ENCODE measurements at places on chromosomes 2 and 18.

DNA sequence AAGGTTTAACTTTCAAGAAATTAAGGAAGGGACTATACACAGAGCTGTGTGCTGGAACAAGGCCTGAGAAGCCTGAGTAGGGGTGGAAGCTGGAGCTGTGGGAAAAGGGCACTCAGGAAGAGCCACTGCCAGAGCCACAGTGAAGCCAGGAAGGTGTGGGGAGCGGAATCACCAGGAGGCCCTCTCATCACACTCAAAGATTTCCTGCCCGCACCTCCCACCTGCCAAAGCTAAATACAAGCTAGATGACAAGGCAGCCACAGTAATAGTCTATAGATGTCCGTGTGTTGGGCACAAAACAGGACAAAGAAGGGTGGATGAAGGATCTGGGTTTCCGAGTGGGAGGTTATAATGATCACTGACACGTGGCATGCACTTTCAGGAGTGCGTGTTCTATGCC is 126.0 kb downstream of the ZNF532 start:
- DNase-seq = no peak
- H3K4me1 ChIP-seq = peaks cover 23% of the 10 kb centered on the region
- no peak overlapping the region for H3K27ac ChIP-seq
- H3K36me3 ChIP-seq = peaks cover 3% of the 10 kb centered on the region

DNA sequence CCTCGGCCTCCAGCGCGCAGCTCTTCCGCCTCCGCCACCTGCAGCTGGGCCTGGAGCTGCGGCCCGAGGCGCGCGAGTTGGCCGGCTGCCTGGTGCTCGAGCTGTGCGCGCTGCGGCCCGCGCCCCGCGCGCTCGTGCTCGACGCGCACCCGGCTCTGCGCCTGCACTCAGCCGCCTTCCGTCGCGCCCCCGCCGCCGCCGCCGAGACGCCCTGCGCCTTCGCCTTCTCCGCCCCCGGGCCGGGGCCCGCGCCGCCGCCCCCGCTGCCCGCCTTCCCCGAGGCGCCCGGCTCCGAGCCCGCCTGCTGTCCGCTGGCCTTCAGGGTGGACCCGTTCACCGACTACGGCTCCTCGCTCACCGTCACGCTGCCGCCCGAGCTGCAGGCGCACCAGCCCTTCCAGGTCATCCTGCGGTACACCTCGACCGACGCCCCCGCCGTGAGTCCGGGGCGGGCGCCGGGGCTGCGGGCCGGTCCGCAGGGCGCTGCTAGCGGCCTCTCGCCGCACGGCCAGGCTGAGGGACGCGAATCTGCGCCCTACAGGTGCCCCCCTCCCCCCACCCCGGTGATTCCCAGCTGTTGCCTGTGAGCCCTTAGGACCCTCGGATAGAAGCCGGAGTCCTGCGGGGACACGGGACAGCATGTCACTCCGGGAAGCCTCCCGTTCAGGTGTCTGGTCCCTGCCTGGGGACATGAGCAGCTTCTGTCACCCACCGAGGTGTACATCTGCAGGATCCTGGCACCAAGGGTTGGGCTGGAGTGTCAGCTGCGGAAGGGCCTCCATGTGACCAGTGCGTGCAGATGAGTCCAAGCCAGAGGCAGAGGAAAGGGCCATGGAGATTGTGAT is 616 bp downstream of the RNPEPL1 start:
- peaks cover 52% of the 10 kb centered on the region for H3K4me1 ChIP-seq
- H3K36me3 ChIP-seq = peaks cover 6% of the 10 kb centered on the region
- no peaks in the 10 kb centered on the region for H3K27me3 ChIP-seq
- DNase-seq = peak; percentile 45

DNA sequence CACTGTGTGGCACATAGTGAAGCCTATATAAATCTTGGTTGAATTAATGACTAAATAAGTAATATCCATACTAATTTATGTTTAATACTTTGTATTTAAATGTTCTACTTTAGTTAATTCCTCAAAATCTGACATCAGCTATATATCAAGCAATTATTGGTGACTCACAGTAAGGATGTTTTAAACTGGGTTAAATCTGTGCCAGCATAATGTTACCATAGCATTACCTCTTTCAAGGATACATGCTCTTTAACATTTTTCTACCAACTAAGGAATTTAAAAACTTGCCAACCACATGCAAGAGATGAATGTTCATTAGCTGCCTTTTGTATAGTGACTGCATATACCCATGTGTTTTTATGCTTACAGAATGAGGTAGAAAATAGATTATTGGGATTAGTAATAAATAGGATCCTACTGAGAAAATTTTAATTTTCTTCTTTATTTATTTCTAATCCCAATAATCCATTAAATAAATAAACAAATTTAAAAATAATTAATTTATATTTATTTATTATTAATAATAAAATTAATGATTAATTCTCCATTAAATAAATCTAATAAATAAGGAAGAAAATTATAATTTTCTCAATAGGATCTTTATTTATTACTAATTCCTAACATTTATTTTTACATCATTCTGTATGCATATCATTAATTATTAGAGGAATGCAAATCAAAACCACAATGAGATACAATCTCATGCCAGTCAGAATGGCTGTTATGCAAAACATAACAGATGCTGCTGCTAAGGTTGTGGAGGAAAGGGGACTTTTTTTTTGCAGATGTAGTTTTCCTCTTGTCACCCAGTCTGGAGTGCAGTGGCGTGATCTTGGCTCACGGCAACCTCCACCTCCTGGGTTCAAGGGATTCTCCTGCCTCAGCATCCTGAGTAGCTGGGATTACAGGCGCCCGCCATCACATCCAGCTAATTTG is 410.7 kb upstream of the DSEL start:
- no peak overlapping the region for H3K27ac ChIP-seq
- no peaks in the 10 kb centered on the region for H3K36me3 ChIP-seq
- no peak overlapping the region for H3K4me3 ChIP-seq
- no peaks in the 10 kb centered on the region for H3K4me1 ChIP-seq
- no peaks in the 10 kb centered on the region for H3K27me3 ChIP-seq
- DNase-seq = no peak

GRCh38 chr2:205776139-205776538 is 93.8 kb downstream of the NRP2 start:
- peak; percentile 51 for DNase-seq
- H3K4me1 ChIP-seq = peaks cover 6% of the 10 kb centered on the region
- H3K36me3 ChIP-seq = no peaks in the 10 kb centered on the region
- H3K27me3 ChIP-seq = peaks cover 8% of the 10 kb centered on the region
- no peak overlapping the region for H3K4me3 ChIP-seq

DNA sequence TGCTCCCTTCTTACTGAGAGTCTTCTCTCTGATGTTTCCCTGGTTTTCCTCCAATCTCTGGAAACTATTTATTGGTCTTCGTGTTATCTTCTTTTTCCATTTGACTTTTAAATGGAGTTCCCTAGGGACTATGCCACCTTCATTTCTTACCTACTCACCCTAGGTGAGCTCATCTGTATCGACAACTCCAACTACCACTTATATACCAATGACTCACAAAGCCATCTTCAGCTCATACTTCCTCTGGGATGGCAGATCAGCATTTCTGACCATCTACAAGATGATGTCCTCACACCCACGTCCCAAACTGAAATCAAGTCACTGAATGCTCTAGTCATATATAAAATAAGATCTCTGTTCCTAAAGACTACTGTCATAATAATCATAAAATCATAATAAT is 40.6 kb downstream of the CFAP210 start:
- no peaks in the 10 kb centered on the region for H3K36me3 ChIP-seq
- no peak for DNase-seq
- peaks cover 18% of the 10 kb centered on the region for H3K27me3 ChIP-seq
- H3K27ac ChIP-seq = no peak overlapping the region
- H3K4me1 ChIP-seq = no peaks in the 10 kb centered on the region
- H3K4me3 ChIP-seq = no peak overlapping the region

DNA sequence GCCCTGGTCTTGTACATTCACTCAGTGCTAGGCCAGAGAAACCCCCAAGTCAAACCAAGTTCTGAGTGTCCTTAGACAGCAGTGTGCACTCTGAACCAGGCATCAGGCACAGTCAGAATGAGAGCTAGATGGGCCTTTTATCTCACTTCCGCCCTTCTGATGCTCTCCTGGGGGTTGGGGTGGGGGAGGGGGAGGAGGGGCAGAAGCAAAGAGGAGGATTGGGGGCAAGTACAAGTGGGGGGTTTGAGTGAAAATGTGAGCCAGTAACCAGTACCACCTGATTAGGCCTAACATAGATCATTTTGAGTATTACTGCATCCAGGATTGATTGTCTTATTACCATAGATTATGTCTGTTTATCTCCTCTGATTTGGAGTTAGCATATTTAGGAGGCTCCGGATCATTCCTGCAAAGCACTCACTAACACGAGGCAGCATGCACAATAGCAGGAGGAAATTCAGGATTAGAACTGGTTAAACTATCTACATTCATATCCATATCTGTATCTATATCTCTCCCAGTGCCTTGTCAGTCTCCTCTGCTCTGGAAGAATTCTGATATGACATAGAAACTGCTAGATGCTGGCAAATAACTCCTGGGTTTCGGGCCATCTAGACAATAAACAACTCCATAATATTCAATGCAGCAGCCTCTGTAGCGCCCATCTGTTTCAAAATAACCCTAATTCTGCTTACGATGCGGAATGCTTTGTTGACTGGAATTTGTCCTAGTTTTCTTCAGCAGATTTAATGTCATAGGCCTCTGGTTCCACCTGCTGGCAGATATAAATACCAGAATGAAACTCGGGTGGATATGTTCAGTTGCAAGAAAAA is 149.1 kb downstream of the RHBDD1 start:
- H3K4me1 ChIP-seq = peaks cover 18% of the 10 kb centered on the region
- H3K4me3 ChIP-seq = no peak overlapping the region
- H3K27ac ChIP-seq = peak overlapping the region; percentile 16
- no peaks in the 10 kb centered on the region for H3K27me3 ChIP-seq
- peak; percentile 12 for DNase-seq

GRCh38 chr2:79512442-79513401 is at the start of gene CTNNA2:
Gene CTNNA2 (plus strand): TSS chr2:79513051.
- peaks cover 3% of the 10 kb centered on the region for H3K4me1 ChIP-seq
- H3K36me3 ChIP-seq = peaks cover 4% of the 10 kb centered on the region
- DNase-seq = peak; percentile 26
- H3K27ac ChIP-seq = no peak within 1 kb of the TSS
- H3K27me3 ChIP-seq = peaks cover 27% of the 10 kb centered on the region

GRCh38 chr2:145495590-145495989 is 975.7 kb upstream of the ZEB2 start:
- no peak overlapping the region for H3K27ac ChIP-seq
- H3K4me1 ChIP-seq = no peaks in the 10 kb centered on the region
- H3K27me3 ChIP-seq = no peaks in the 10 kb centered on the region
- no peak for DNase-seq

GRCh38 chr2:126902859-126903258 is 4.2 kb downstream of the TEX51 start:
- H3K4me1 ChIP-seq = peaks cover 16% of the 10 kb centered on the region
- no peaks in the 10 kb centered on the region for H3K36me3 ChIP-seq
- H3K27me3 ChIP-seq = peaks cover 11% of the 10 kb centered on the region
- H3K27ac ChIP-seq = no peak overlapping the region
- no peak overlapping the region for H3K4me3 ChIP-seq

DNA sequence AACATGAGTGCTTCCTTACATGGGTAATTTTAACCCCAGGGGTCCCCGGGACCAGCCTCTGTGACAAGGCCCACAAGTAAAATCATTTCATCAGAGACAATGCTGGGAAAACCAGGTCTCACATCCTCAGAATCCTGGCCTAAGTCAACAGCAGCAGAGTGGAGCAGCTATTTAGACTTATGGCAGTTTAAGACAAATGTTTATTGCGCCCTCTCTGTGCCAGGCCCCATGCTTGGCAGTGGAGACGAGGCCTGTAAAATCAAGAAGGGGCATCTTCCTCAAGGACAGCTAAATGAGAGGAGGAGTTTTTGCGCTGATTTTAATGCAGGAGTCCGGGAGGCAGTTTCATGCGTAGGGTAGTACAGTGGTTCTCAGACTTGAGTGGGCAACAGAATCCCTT is 56.0 kb upstream of the ACAA2 start:
- no peak for DNase-seq
- no peak overlapping the region for H3K27ac ChIP-seq
- peaks cover 1% of the 10 kb centered on the region for H3K27me3 ChIP-seq
- H3K4me3 ChIP-seq = no peak overlapping the region
- peaks cover 8% of the 10 kb centered on the region for H3K4me1 ChIP-seq

DNA sequence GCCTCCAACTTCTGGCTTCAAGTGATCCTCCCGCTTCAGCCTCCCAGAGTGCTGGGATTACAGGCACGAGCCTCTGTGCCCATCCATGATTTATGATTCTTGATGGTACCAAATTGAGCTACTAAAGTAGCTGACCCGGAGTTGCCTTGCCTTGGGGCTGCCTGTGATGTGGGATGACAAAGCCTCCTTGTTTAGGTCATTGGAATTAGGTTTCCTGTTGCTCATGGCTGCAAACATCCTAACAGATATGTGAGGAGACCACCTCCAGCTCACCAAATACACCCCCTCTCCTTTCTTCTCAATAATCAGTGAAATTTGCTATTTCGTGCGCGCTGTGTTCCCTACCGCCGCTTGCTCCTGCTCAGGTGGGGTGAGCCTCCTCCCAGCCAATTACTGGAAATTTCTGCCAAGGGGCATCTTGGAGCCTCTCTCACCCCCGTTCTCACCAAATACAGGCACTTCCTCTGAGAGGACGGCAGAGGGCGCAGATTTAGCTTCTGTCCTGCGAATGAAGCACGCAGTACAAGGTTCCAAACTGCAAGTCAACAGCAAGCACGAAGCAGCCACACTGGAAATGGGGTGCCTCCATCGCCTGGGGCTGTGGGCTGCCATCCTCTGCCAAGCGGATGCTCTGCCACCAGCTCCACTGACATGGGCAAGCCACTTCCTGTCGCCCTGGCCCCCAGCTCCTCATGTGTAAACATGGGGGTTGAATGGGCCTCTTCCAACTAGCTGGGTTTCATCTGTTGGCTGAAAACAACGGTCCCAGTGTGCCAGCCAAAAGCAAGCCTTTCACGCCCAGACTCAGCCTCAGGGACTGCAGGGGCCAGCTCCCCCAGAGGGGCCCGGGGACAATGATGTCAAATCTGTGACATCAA is 71.7 kb downstream of the NCAPH start:
- H3K4me3 ChIP-seq = no peak overlapping the region
- no peaks in the 10 kb centered on the region for H3K27me3 ChIP-seq
- H3K27ac ChIP-seq = no peak overlapping the region
- no peaks in the 10 kb centered on the region for H3K36me3 ChIP-seq

DNA sequence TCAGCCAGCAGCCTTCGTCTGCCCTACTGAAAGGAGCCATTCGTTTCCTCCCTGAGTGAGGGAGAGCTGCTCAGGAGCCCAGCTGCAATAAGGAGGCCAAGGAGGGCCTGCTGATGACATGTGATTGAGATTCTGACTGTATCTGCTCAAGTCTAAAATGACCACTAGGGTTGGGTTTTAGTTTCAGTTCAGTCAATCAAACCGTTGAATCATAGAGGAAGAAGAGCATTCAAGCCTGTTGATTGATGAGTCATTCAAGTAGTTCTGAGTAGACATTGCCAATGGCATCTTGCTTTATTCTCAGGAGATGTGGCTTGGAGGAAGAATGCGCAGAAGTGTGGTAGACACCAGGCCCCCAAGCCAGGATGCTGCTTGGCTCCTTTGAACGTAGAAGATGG is 19.9 kb upstream of the BCL2L11 start:
- DNase-seq = no peak
- peaks cover 2% of the 10 kb centered on the region for H3K36me3 ChIP-seq
- H3K27ac ChIP-seq = peak overlapping the region; percentile 84
- H3K27me3 ChIP-seq = peaks cover 29% of the 10 kb centered on the region
- H3K4me3 ChIP-seq = peak overlapping the region; percentile 32

- no peaks in the 10 kb centered on the region for H3K36me3 ChIP-seq
- no peak for DNase-seq
- H3K4me1 ChIP-seq = no peaks in the 10 kb centered on the region
- H3K27me3 ChIP-seq = no peaks in the 10 kb centered on the region
These were observed 40.1 kb upstream of the CLASP1 start for GRCh38 chr2:121689356-121689755.

GRCh38 chr2:7438855-7439254 is 521.6 kb downstream of the RNF144A start:
- peak overlapping the region; percentile 82 for H3K27ac ChIP-seq
- peaks cover 64% of the 10 kb centered on the region for H3K36me3 ChIP-seq
- H3K4me3 ChIP-seq = no peak overlapping the region
- DNase-seq = no peak
- peaks cover 93% of the 10 kb centered on the region for H3K4me1 ChIP-seq

Data from activated naive CD8-positive, alpha-beta T cell treated with anti-CD3 and anti-CD28 coated beads, Interleukin-2, amount 50 U/mL, for 24 hours (primary cell).